GF-D8 (cell line): ENCODE measurements at places on chromosomes 2 and 18.
A peak's percentile ranks its signal among the peaks of the same experiment; 100 is the strongest.

DNA sequence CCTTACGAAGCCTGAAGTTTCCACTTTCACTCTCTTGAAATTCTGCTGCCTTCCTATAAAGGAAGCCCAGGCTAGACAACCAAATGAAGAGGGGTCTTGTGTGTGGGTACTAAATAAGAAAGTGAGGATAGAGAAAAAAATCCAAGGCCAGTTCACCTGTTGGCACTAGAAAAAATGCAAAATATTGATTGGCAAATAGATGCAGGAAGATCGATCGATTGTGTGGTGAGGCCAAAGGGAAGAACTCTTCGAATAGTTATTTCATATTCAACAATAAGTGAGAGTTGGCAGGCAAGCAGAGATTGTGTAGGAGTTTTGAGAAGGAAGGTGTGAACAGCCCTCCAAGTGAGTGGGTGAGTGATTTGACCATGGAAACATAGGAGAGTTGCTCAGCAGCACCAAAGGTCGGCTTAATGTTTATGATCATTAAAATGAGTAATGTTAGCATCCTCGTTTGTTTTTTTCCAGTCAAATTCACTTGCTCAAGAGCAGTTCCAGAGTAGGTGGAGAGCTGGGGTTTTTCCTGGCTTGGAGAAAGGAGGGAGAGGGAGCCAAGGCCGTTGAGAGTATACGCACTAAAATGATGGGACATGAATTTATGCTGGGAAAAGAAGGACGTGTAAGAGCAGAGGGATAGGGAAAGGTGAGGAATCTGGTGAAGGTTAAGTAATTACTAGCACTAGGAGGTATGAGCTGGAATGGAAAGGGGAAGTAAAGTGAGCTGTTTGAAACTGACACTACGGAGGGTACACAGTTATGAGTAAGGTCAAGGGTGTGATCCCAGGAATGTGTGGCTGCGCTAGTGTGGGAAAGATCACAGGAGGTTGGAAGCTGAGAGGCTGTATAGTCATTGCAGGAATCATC lies 1.1 kb upstream of the NAPG start:
- peak; percentile 21 for DNase-seq

GRCh38 chr2:241848761-241849615 lies 9.7 kb downstream of the PDCD1 start:
- no peak for DNase-seq

DNA sequence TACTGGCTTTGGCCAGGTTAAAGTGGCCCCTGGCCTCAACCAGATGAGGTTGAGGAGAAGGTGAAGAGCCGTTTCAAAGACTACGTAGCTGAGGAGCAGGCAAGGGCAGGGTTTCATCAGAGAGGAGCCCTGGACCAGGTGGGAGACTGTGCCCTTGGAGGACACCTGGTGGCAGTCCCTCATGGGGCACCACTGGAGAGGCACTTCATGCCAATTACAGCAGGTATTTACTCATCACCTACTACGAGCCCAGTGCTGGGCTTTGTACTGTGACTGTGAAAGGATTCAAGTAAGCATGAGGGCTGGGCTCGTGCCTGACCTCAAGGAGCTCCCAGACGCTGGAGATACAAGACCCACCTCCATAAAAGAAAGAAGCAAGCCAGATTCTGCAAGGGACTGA lies 37.6 kb downstream of the SMAD7 start:
- DNase-seq = no peak

DNA sequence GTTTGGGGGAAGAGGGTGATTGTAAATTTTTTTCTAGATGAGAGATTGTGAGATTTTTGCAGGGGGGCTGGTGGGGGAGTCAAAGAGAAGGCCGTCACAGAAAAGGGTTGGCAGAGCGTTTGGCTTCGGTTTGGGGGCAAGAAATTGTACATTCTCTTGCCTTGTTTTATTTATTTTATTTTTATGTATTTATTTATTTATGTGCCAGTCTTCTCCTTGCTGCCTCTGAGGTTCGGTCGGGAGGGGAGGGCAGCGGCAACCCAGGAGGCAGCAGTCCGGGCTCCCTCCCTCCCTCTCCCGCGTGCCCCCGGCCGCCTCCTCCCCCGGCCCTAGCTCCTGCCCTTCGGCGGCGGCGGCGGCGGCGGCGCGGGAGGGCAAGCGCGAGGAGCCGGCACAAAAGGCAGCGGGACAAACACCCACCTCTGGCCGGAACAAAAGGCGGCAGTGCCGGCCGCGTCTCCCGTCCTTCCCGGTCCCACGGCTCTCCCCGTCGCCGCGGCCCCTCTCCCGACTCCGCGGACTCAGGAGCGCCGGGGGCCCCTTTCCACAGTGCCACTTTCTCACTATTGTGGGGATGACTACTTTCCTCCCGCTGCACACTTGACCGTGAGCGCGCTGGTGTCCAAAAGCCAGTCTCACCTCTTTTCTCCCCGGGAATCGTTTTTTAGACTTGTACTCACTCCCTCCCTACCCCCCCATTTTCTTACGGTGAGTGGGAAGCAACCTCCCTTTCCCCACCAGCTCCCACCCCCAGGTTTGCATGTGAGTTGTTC lies 1.2 kb downstream of the BCL11A start:
- peak; percentile 34 for DNase-seq

DNA sequence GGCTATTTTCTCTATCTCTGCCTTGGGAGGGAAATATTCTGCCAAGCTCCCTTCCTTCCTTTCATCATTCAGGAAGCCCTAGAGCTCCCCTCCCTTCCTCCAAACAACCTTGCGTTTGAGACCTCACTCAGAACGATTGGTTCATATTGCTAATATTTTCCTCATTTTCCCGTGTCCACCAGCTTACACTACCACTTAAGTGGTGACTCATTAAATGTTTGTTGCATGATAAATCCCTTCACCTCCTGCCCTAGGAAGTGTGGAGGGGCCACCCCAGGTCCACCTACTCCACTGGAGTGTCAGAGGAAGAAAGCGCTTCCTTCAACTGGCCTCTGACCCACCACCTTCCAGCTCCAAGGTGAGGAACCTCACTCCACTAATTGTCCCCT lies 2.3 kb upstream of the LPIN2 start:
- peak; percentile 58 for DNase-seq

GRCh38 chr2:174574657-174575056 lies 22.9 kb downstream of the WIPF1 start:
- DNase-seq = no peak
